HL-60 (cell line): ENCODE measurements at places on chromosomes 4 and X.

DNA sequence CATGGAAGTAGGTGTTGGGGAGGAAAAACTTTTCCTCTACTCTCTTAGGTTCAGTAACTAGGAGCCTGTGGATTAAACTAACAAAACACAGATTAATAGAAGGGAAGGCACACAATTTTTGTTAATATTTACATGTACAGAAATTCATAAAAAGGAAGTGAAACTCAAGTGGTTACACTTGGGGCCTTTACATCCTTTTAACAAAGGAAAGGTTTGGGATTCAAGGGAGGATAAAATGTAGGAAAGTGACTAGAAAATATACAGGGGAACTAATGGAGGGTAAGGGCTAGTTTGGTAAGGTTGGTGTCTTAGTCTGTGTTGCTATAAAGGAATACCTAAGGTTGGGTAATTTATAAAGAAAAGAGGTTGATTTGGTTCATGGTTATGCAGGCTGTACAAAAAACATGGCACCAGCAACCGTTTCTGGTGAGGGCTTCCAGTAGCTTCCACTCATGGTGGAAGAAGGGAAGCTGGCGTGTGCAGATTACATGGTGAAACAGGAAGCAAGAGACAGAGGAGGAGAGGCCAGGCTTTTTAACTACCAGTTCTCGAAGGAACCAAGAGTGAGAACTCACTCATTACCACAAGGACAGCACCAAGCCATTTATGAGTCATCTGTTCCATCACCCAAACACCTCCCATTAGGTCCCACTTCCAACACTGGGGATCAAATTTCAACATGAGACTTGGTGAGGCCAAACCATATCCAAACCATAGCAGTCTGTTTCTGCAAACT lies 124.4 kb downstream of the CHRDL1 start:
- peak; percentile 3 for DNase-seq

DNA sequence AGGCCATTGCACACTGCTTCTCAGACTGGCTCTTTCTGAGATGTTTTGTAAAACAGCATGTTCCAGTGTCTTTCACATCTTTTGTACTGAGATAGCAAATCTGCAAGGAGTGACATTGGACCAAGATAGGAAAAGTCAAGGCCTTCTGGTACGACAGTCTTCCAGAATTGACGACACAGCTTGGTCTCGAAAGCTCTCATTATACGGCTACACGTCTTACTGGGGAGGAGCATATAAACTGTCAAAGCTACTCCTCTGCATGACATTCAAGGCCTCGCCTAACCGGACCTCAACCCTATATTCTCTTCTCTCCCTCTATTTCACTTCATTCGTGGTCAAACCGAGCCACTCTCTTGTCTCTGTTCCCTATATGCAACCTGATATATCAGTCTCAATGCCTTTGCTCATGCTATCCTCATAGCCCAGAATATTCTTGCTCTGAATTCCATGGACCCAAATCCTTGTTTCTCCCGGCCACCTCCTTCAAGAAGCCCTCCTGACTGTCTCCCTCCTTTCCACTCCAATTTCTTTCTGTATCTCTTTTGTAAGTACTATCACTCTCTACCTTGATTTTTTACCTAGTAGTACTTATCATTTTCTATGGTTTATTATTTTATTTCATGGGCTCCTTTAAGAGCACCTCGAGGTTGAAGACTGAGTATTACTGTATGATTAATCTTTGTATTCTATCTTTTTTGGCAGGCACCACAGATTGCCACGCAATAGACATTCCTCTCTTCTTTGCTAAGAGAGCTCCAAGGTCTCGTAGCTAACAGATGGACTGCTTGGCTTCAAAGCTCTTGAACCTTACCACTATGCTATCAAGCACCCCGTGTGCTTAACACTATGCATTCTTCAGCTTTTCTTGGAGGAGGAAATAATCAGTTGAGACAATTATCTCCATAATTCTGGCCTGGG lies 35.1 kb downstream of the RBM47 start:
- DNase-seq: no peak

DNA sequence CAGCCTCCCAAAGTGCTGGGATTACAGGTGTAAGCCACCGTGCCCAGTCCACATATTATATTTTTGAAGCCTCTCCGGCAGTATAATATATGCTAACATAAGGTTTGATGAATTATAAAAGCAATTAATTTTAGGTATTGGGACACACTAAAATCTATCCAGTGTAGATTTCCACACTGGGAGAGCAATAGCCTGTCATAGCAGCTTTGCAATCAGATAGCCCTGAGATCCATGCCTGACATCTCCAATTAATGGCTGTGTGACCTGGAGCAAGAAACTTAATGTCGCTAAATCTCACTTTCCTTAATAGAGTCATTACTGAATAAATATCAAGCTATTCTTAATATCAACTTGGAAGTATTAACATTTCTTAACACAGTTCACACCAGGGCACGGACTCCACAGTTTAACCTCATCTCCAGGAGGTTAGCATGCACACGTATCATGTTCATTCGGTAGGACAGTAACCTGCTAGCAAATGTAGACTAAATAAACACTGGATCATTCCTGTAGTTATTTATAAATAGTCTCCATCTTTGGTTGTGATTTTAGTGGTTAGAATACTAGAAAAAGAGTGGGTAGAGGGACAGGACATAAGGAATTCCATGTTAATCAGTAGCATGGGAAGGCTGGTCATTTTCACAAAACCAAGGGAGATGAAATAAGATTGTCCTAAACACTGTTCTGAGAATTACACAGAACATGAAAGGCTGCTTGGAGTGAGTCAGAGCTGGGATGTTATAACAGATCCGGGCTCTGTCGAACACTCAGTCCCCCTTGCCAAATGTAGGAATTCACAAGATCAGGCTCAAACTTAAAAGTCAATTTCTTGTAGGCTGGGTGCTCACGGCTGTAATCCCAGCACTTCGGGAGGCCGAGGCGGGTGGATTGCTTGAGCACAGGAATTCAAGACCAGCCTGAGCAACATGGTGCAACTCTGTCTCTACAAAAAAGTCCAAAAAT lies 254.7 kb downstream of the PALLD start:
- no peak for DNase-seq

DNA sequence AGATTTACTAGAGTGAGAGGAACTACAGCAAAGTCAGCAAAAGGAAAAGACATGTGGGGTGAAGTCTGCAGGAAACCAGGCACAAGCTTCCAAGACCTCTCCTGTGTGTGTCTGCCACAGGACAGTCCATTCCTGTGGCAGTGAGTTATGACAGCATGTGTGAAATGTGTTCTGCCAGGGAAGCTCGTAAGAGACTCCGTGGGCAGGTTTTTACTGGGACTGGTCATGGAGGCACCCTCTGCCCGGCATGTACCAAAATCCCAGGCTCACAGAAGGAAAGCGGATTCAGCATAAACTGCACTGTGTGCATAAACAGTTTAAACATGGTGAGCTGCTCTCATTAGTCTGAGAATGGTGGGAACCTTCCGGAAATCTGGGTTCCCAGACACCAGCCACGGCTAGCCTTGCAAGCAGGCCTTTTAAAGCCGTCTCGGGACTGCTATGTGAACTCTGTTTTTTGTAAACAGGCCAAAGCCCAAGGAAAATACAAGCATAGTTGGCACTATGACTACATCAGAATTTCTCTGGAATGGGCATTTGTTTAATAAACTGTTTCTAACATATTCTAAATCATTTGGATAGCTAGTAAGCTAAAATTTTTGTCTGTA lies 288.5 kb downstream of the TENM3 start:
- no peak for DNase-seq
